RWPE2 (cell line): ENCODE measurements at places on chromosomes 4 and X.

GRCh38 chrX:130299279-130300009 lies 30.7 kb upstream of the ZNF280C start:
- DNase-seq, result no peak

GRCh38 chrX:8404471-8404870 lies 60.2 kb upstream of the VCX3B start:
- DNase-seq, result no peak

- DNase-seq, result no peak
Measured at GRCh38 chr4:40957281-40957680, 207.5 kb downstream of the NSUN7 start.

- no peak for DNase-seq
Measured at GRCh38 chr4:64713256-64713840, 304.1 kb upstream of the TECRL start.

GRCh38 chr4:37895271-37895670 lies 4.4 kb downstream of the TBC1D1 start:
- DNase-seq, result no peak
